ENCODE measurements at places on chromosomes 4 and X.

GRCh38 chrX:20527558-20528011 is 260.9 kb upstream of the RPS6KA3 start:
- DNase-seq = peak; percentile 38

GRCh38 chr4:3709061-3709845 is 56.9 kb upstream of the ADRA2C start:
- no peak for DNase-seq

- no peak for DNase-seq
Measured at GRCh38 chrX:132821974-132822633, 136.3 kb downstream of the HS6ST2 start.

DNA sequence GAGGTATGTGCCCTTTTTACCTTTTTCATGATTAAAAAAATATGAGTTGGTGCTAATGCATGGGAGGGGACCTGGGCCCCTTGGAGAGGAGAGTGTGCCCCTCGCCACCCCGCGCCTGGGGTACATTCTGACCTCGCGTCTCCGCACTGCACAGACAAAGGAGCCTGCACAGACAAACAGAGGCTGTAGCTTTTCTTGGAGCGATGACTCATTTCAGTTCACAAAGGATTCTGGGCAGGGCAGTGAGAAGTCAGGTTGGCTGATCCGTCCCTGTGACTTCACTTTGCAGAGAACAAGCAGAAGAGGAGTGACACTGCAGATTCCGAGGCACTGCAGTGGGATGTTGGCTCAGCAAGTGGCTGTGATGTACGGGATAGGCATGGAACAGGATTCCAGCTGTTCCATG is 82.9 kb downstream of the STOX2 start:
- no peak for DNase-seq

GRCh38 chr4:143021384-143021783 is 163.3 kb upstream of the USP38 start:
- no peak for DNase-seq

DNA sequence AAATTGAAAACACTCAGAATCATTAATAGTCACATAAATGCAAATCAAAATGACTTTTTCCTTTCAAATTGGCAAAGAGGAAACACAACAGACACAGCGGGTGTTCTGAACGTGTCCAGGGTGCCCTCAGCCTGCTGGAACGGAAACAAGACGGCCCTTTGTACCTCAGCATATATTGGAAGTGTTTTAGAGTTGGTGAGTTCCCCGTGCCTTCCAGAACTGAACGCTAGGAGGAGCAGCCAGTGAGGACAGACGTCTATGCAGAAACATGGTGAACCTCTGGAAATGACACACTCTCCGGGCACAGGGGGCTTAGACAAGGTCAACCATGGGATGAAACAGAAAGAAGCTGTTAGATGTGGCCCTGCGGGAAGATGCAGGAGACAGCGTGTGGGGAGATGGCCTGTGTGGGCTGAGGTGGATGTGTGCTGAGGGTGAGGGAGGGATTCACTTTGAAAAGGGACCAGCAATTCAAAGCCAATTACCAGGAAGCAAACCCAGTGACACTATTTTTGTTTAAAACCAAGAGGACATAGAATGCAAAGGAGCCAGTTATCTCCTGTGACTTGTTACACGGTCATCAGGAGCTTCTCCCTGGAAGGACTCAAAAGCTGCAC is 40.4 kb downstream of the RNF212 start:
- DNase-seq = peak; percentile 4

GRCh38 chrX:131728295-131729145 is 184.6 kb downstream of the OR13H1 start:
- no peak for DNase-seq

GRCh38 chr4:140213749-140214148 is 59.8 kb upstream of the MAML3 start:
- no peak for DNase-seq

DNA sequence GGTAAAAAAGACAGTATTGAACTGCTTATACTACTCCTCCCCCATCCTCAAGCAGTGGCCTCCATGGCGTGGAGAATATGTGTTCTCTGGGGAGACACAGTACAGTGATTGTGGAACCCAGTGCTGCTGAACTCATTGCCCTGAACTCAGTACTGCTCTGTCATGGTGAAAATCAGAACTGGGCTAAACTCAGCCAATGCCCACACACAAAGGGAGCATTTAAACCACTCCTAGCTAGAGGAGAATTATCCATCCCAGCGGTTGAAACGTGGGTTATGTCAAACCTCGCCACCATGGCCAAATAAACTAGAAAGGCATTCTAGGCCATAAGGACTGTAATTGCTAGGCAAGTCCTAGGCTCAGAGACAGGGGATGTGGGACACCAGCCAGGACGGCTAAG is 131.8 kb downstream of the SPOCK3 start:
- DNase-seq = no peak

DNA sequence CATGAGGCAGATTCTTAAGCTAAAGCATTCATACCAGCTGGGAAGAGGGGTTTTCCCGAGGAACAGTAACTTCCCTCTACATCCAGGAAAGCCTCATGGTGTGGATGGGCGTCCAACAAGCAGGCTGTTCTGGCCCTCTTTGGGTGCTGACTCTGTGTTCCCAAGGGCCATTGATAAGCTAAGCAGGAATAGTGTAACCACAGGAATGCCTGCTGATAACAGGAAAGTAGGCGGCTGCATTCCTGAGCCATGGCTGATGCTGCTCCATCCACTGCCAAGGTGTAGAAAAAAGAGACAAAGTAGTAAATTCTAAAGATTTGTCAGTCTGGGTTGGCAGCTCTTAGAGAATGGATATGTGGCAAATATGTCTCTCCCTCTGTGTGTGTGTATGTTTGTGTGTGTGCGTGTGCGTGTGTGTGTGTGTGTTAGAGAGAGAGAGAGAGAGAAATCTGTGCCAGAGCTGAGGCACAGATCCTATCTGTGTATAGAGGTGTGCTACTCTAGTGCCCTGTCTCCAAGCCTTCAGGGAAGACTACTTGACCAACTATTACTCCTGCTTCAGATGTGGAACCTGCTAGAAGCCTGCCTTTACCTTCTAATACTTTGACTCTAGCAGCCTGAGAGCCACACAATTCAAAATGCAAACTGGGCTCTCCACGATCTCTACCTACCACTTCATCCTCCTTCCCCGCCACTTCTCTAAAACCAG is 353.1 kb upstream of the NR3C2 start:
- DNase-seq = no peak

- no peak for DNase-seq
Measured at GRCh38 chr4:6771229-6771671, 11.3 kb upstream of the KIAA0232 start.

DNA sequence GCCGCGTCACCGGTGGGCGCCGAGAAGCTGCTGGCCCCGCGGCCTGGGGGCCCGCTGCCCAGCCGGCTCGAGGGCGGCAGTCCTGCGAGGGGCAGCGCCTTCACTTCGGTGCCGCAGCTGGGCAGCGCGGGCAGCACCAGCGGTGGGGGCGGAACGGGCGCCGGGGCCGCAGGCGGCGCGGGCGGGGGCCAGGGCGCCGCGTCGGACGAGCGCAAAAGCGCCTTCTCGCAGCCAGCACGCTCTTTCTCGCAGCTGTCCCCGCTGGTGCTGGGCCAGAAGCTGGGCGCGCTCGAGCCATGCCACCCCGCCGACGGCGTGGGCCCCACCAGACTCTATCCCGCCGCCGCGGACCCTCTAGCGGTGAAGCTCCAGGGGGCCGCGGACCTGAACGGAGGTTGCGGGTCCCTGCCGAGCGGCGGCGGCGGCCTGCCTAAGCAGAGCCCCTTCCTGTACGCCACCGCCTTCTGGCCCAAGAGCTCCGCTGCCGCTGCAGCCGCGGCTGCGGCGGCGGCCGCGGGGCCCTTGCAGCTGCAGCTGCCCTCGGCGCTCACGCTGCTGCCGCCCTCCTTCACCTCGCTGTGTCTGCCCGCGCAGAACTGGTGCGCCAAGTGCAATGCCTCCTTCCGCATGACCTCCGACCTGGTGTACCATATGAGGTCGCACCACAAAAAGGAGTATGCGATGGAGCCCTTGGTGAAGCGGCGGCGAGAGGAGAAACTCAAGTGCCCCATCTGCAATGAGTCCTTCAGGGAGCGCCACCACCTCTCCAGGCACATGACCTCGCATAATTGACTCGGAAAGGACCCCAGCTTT is 5.6 kb downstream of the PRDM8 start:
- no peak for DNase-seq

- no peak for DNase-seq
Measured at GRCh38 chr4:336099-336892, 1.3 kb upstream of the ZNF141 start.

GRCh38 chr4:180852738-180853137 is 1390.5 kb upstream of the TENM3 start:
- DNase-seq = no peak

DNA sequence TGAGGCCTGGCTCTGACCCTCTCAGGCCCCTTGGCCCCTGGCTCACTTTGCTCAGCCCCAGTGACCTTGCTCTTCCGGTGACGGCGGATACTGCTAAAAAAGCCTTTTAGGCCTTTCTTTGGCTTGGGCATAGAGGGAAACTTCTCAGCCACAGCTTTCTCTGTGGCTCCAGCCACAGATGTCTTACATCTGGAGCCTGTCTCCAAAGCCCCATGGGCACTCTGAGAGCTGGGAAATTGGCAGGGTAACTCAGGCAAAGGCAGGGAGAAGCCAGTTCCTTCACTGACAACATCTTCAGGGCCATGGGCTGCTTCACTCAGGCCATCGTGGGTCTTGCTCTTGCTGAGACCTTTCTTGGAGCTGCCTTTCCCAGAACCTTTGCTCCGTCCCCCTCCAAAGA is 12.8 kb downstream of the AMER1 start:
- DNase-seq = no peak

- no peak for DNase-seq
Measured at GRCh38 chr4:98314791-98315565, 53.8 kb downstream of the RAP1GDS1 start.

DNA sequence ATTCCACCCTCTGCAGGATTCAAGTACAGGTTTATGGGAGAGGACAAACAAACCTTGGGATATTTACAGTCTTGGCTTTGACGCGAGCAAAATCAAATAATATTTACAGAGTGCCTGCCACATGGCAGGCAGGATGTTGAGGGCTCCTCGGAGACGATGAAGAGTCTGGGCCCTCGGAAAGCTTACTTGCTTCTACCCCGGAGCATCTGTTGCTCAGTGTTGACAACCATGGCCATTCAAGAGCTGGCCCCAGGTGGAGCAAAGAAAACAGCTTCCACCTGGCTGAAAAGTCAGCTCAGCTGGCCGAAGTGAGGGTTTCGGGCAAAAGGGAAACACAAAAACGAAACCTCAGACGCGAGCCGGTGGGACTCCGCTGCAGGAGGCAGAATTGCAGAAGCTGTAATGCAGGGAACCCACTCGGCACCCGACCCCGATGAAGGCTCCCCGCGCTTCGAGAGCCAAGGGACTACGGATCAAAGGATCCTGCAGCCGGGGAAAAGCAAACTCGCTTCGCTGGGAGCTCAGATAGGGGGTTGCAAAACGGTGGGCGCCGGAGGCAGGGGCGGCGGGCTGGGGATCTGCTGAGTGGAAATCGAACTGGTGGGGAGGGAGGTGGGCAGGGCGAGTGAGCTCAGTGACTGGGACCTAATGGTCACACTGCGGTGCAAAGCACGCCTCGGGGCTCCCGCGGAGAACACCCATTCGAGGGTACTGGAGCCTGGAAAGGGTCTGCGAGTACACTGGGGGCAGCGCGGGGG is 805 bp downstream of the ATP8A1 start:
- no peak for DNase-seq

DNA sequence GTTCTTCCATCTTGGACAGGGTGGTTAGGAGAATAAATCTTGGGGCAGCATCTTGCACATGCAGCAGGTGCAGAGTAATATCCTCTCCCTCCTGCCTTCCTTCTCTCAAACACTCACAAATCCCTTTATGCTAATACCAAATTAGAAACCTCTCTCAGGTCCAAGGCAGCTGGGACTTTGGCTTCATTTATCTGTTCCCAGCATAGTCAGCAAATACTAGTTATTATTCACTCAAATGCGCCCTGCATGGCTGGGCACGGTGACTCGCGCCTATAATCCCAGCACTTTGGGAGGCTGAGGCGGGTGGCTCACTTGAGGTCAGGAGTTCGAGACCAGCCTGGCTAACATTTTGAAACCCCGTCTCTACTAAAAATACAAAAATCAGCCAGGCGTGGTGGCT is 156.0 kb upstream of the GALNT7 start:
- no peak for DNase-seq

DNA sequence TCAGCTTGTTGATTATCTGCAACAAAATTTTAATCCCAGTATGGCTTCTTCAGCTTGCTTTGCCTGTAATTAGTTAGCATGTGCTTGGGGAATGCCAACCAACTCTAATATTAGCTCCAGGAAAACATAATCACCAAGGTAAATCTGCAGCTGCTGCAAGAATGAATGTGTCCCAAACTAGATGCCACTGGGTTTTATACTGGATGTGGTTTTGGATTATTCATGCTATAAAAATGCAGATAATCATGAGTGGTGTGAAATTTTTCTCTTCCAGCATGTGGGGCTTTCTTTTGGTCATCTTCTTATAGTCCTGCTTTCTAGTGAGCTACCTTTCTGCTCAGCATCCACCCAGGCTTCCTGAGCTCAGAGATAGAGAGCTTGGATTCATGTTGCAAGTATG is 295.9 kb upstream of the CASK start:
- no peak for DNase-seq

DNA sequence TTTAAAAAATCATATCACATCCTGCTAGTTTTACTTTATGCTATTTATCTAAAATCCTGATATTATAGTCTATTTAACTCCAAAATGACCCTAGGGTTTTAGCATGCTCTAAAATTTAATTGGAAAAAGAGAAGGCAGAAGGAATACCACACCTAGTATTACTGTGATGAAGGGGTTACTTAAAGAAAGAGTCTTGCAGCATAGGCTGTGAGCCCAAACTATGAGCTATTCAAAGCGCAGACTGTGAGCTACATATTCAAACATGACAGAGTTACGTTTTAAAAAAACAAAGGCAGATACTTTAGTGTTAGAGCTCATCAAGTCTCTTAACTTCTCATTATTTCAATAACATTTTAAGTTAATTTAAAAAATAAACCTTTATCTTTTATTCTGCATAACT is 247.7 kb upstream of the ETNPPL start:
- DNase-seq = no peak

- DNase-seq = no peak
Measured at GRCh38 chr4:184648313-184649025, 778 bp downstream of the CASP3 start.

- no peak for DNase-seq
Measured at GRCh38 chr4:15291122-15291521, 136.7 kb upstream of the C1QTNF7 start.

- DNase-seq = no peak
Measured at GRCh38 chrX:139933904-139934303, 1.1 kb upstream of the ATP11C start.

DNA sequence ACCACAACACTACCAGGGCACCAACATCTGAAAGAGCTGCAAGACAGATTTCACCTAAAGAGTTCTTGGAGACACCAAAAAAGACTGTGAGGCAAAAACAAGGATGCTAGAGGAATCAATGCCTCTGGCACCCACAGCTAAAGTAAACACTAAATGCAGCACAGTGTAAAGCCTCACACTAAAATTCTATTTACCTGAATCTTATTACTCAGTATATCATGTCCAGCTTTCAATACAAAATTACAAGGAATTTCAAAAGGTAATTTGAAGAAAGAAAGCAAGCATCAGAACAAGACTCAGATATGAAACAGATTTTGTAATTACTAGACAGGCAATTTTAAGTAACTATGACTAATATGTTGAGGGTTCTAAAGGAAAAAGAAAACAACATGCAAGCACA is 19.6 kb downstream of the RAB28 start:
- no peak for DNase-seq

GRCh38 chrX:115650916-115651315 is 89.9 kb downstream of the PLS3 start:
- DNase-seq = peak; percentile 65

Measured in NCI-H1436 (cell line).